ENCODE measurements at places on chromosomes 5 and 9.

GRCh38 chr5:100424017-100424416 is 111.2 kb upstream of the FAM174A start:
- no peak for DNase-seq

- DNase-seq = no peak
These were observed 58.2 kb downstream of the ZFAND5 start for GRCh38 chr9:72306761-72307160.

- DNase-seq = no peak
These were observed 3.0 kb downstream of the NUDT2 start for GRCh38 chr9:34332076-34332964.

DNA sequence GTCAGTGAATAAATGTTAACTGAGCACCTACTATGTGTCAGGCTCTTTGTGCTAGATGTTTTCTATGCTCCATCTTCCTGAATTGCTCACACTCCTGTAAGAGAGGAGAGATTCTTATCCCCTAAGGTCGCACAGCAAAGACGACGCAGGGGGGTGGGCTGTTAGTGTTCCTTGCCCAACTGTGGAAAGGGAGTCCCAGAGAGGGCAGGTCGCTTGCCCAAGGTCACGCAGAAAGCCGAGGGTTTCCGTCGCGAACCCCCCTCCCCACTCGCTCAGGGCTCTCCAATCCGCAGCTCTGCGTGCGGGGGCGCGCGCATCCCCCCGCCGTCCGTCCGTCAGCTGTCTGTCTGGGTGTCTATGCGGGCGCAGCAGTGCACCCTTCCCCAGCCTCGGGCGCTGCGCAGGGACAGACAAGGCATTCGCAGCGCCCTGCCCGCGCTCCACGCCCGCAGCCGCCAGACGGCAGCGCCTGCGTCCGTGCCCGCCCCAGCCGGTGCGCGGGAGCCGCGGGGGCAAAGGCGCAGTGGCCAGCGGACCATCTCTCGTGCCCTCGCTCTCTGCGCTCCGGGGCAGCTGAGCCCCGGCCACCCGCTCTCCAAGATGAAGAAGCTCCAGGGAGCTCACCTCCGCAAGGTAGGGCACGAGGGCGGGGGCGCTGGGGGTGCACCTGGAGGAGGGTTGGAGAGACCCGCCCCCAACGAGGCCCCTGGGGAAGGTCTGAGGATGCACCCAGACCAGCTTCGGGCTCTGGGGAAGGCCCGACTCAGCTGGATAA is at the start of gene SLC6A7:
SLC6A7 (plus strand) TSS at position 335 of the 775 bp plus-strand sequence; CDS start at position 601, 266 bp downstream.
- no peak for DNase-seq

GRCh38 chr5:96196890-96197289 is 235.2 kb upstream of the ELL2 start:
- no peak for DNase-seq

DNA sequence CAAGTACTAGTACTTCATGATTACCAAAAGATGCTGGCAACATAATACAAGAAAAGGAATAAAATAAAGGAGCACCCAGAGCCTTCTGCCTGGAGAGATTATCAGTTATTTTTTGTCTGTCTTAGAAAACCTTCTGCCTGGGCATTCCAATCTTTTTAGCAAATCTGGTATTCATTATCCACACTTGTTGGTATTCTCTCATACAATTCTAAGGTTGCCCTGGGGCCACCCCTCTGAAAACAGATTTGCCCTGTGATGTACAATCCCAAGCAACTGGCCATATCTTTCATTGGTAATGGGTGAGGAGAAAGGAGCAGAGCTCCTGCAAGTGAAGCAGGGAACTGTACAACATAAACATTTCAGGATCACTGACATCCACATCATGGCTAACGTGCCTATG is 47.8 kb downstream of the WDR41 start:
- no peak for DNase-seq

- DNase-seq = no peak
These were observed 421.0 kb downstream of the SEMA5A start for GRCh38 chr5:9124838-9125237.

DNA sequence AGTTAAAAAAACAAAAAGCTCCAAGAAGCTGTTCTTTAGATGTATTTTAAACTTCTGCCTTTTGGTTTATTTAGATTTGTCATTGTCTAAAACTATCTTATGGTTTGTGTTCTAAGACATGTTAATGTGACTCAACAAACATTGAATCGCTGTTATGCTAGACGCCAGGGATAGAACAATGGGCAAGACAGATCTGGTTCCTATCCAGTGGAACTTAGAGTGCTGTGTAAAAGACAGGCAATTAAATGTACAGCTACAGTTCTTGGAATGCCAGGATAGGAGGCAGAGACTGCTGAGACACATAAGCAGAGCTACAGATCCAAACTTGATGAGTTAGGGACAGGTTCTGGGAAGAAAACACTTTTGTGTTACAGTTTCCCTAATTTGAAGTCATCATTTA is 22.4 kb downstream of the LYRM7 start:
- DNase-seq = no peak

GRCh38 chr5:145903867-145904266 is 31.1 kb upstream of the GRXCR2 start:
- DNase-seq = no peak

GRCh38 chr5:169758886-169759285 is 121.8 kb downstream of the DOCK2 start:
- DNase-seq = no peak

GRCh38 chr9:20361656-20362570 is 260.4 kb downstream of the MLLT3 start:
- no peak for DNase-seq

DNA sequence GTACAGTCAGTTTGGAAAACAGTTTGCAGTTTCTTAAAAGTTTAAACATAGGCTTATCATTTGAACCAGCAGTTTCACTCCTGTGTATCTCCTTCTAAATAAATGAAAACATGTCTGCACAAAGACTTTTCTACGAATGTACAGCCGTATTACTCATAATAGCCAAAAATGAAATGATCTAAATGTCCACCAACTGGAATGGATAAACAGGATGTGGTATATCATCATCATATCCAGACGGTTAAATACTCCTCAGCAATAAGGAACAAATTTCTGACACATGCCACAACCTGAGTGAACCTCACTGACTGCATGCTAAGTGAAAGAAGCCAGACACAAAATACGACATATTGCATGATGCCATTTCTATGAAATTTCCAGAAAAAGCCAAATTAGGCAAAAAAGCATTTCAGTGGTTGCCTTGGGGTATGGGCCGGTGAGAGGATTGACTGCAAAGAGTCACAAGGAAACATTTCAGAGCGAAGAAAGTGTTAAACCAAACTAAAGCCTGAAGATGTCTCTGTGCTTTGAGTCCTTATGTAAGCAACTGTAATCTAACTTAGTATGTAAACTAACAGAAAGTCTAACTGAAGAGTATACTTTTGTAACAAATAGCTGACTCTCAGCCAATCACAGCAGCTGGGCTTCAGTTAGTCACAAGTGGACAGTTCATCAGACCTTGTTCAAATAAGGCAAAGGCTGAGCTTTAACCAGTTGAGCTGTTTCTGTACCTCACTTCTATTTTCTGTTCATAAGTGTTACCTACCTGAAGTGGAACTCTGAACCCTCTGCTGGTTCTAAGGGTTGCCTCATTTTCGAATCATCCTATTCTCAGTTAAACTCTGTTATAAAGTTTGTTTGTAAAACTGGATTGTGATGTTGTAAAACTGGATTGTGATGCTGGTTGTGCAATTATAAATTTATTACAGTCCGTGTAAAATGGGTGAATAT is 65.2 kb downstream of the TRIO start:
- DNase-seq = no peak

DNA sequence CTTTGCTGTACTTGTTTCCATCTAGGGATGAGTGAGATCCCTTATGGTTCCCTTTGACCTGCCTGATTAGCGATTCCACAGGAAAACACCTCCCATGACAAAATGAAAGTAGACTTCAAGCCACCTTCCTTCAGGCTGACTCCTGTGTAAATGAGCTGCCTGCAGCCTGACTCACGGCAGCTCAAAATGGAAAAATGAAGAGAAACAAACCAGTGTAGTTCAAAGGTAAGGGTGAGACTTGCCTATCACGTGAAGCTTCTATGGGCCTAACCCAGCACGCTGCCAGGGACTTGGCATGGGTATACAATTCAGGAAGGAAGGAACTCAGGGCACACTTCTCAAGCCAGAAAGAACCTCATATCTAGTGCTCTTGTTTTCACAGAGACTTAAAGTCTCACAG is 110.1 kb upstream of the LRRTM2 start:
- no peak for DNase-seq

DNA sequence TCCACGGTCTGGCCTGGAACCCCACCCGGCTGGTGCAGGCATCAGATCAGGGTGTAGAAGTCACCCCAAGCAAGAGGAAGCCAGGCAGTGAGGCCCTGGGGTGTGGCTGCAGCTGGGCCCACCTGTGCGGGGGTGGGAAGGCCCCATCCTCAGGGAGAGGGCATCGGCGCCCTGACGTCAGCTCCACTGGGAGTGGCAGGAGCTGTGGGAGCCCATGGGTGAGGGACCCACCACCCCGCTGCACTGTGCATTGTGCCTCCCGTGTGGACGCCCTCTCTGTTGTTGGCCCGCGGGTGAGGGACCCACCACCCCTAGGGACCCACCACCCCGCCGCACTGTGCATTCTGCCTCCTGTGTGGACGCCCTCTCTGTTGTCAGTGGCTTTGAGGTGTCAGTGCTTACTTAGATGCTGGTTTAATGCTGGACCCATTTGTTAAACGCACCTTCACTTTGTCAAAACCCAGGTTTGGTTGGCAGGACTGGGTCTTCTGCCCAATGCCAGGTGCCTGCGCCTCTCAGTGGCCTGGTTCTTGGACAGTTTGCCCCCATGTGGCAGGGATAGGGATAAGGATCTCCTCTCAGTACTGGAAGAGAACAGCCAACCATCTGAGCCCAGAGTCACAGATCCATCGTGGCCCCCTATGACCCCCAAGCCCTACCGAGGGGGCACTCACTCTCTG is 6.9 kb upstream of the EXOC3 start:
- no peak for DNase-seq

DNA sequence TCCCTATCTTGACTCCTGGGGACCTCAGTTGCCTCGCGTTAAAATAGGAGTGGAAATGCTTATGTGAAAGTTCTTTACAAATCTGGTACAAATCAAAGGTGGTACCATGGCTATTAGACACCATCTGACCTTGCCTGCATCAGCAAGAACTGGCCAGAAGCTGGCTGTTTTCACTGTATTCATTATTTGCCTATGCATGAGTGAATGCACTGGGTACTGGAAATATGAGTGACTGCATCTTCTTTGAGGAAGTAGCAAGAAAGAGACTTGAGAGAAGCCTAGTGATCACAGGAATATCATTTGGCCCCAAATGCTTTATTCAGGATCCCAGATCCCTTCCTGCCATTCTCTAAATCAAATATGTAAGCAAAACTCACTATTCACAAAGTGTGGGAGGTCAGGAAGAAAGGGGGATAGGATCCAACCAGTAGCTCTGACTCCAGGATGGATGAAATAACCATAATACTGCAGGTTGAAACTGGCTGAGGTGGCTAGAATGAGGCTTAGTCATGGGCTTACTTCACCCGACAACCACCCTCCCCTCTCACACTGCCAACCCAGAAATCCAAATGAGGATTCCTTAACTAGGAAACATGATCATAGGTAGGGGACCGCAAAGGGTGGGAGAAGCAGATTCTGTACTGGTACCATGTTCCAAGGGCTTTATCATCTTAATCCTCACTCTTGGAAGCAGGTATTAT is 56.7 kb downstream of the FAM114A2 start:
- no peak for DNase-seq

GRCh38 chr9:137705906-137706305 is 87.1 kb downstream of the EHMT1 start:
- DNase-seq = no peak

GRCh38 chr9:71368157-71368556 is 246.7 kb upstream of the TRPM3 start:
- no peak for DNase-seq

DNA sequence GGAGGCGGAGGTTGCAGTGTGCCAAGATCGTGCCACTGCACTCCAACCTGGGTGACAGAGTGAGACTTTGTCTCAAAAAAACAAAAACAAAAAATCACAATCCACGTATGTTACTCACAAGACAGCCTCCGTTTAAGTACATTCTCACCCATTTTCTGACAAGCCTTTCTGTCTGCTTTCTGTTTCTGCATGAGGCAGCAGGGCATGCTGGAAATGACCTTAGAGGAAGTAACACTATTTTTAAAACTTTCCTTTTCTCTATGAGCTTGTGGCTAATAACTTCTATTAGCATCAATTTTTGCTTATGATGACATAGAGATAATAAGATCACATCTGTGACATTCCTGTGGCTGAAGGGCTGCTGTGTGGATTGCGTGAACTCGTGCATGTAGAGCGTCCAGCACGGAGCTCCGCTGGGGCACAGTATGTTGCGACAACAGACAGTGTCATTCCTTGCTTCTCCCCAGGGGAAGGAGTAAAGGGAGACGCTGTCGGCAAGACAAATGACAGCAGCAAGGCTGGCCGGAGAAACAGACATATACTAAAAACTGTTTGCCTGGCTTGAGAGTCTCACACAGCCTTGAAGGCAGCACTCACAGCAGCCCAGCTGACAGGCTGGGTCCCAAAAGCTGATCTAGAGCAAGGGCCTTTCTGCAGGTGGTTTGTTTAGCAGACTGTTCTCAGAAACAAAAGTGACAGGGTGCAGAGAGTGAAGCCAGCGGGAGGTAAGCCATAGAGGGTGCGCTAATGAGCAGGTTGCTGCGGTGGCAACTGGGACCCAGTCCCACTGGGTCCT is 1.6 kb downstream of the BTNL3 start:
- DNase-seq = no peak

GRCh38 chr5:28226407-28226806 is 1188.0 kb upstream of the CDH9 start:
- DNase-seq = no peak

- DNase-seq = no peak
These were observed 41.5 kb upstream of the LARP1 start for GRCh38 chr5:154713615-154714125.

- DNase-seq = no peak
These were observed 24.3 kb downstream of the HMGCR start for GRCh38 chr5:75361310-75361709.

DNA sequence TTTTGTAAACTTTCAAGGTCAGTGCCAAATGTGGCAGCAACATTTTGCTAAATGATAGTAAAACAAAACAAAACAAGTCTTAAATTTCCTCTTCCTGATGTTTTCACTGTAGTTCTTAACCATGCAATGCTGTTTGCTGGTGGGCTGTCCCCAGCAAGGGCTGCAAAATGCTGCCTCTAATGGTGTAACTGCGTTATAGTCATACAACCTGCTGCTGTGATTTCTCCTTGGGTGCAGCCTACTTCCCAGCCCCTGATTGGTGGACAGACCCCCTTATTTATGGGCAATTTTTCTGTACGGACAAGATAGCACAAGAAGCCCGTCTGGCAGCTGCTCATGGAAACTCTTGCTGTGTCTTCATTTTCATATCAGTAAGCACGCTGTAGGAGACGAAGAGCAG is 26.6 kb upstream of the PIP5K1B start:
- DNase-seq = no peak

DNA sequence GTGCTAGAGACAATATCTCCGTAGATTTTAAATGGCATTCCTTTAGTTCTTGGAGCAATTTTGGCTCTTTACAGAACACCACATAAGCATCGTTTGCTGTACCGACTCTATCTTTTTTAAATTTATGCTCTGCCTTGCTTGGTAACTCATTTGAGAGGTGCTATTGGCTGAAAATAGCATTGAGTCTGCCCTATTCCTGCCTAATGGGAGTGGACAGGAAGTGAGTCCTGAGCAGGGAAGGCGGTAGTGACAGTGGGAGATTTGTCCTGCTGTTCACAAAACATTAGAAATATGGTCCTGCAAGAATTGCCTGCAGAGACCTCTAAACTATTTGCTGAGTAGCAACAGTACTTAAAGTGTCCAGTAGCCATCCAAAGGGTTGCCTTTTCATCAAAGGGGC is 115.2 kb upstream of the IFNE start:
- DNase-seq = no peak

- no peak for DNase-seq
These were observed 94.1 kb upstream of the PAPPA start for GRCh38 chr9:116059466-116059865.

Measured in stimulated activated CD8-positive, alpha-beta memory T cell treated with anti-CD3 and anti-CD28 coated beads, Interleukin-7, amount 100 ng/mL, for 1 hour (primary cell).